RPMI8226 (cell line): ENCODE measurements at places on chromosomes 6 and 20.
A peak's percentile ranks its signal among the peaks of the same experiment; 100 is the strongest.

DNA sequence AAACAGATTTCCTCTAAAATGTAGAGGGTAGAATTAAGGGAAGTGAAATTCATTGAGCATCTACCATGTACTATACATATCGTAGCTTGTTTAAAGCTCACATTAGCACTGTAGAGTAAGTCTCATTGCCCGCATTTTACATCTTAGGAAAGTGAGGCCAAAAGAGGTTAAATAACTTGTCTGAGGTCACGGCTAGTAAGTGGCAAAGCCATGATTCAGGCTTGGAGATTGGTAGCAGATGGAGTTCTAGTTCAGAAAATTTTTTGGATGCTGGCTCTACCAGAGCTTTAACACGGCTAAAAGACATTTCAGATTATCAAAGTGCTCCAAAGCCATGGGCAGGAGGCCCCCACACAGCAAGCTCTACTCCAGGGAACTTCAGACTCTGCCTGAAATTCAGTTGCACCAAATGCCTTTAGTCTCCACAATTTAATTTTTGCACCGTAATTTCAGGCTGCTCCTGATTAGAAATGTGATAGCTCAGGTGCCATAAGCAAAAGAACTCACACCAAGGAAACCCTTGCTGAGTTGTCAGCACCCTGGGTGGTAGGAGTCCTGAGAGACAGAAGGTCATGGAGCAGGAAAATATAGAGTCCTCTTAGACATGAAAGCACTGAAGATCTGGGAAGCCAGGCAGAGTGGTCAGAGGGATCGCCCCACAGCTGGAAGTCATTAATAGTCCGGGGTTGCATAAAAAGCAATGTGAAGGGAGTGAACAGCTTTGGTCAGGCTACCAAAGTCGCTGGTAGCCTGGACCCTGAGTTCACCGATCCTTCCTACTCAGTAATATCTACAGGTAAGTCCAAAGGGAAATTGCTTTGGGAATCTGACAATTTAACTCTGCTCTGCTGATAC, 55.2 kb upstream of the ASIP start:
- DNase-seq: no peak

GRCh38 chr20:15937179-15937578, 636.1 kb downstream of the KIF16B start:
- no peak for DNase-seq

GRCh38 chr6:12001004-12001705, 11.0 kb upstream of the HIVEP1 start:
- no peak for DNase-seq

GRCh38 chr6:169539176-169539897, 162.5 kb downstream of the WDR27 start:
- no peak for DNase-seq

GRCh38 chr20:40896814-40897700, 131.6 kb upstream of the TOP1 start:
- no peak for DNase-seq

DNA sequence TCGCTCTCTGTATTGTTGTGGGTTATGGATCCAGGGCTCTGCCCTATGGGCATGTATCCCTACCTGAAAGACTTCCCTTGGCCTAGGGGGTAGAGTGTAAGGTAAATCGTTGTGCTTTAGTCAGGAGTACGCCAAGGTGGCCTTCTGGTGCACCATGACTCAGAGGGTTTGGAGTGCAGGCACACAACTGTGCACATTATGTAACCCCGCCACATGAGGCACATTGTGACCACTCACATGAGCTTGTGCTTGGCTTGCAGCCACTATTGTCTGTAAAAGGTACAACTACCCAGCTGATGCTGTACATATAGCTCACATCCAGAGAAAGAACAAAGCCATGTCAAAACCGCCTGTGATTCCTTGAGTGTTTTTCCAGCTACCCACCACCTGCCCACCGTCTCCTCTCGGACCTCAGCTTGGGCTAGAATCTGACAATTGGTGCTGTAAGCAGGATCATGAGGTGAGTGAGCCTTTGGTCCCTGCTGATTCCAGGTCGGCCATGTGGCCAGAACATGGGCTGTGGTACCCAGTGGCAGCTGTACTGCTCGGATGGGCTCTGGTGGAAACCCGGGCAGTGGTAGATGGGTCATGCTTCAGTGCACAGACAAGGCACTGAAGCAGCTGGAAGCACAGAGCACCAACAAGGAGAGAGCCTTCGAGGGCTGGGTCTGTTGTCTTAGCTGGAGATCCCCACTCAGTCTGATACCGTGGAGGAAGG, 33.8 kb downstream of the HDDC2 start:
- no peak for DNase-seq

- no peak for DNase-seq
These were observed 64.8 kb downstream of the PPP1R3G start for GRCh38 chr6:5149891-5150290.

GRCh38 chr6:77786935-77787629, 134.2 kb downstream of the MEI4 start:
- no peak for DNase-seq

- no peak for DNase-seq
These were observed 3.2 kb downstream of the PRRT1 start for GRCh38 chr6:32148289-32149091.

DNA sequence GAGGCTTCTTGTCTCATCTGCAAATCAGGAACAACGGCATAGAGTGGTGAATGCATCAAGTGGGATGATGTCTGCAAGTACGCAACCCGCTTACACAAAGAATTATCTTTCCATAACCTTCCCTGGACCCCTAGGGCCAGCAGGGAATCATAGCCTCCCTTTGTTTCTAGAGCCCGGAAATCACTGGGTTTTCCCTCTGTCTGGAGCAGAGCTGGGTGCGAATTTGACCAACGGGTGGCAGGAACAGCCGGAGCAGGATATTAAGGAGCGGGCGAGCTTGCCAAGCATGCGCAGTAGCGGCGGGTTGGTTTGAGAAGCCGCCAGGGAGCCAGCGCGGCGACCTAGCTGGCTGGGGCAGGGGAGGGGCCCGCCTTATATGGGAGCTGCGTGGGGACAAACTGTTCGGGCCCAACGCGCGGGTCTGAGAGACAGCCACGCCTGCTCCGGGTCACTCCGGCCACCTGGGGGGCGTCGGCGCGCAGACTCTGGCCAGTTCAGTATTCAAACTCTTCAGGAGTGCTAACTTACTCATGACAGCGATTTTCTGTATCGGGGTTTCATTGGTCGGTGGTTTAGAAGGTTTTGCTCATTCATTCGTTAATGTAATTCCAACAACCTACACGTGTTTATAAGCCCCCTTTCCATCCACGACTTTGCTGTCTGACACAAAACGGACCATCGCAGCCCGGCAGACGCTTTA, 1.6 kb upstream of the KIF16B start:
- peak; percentile 81 for DNase-seq

DNA sequence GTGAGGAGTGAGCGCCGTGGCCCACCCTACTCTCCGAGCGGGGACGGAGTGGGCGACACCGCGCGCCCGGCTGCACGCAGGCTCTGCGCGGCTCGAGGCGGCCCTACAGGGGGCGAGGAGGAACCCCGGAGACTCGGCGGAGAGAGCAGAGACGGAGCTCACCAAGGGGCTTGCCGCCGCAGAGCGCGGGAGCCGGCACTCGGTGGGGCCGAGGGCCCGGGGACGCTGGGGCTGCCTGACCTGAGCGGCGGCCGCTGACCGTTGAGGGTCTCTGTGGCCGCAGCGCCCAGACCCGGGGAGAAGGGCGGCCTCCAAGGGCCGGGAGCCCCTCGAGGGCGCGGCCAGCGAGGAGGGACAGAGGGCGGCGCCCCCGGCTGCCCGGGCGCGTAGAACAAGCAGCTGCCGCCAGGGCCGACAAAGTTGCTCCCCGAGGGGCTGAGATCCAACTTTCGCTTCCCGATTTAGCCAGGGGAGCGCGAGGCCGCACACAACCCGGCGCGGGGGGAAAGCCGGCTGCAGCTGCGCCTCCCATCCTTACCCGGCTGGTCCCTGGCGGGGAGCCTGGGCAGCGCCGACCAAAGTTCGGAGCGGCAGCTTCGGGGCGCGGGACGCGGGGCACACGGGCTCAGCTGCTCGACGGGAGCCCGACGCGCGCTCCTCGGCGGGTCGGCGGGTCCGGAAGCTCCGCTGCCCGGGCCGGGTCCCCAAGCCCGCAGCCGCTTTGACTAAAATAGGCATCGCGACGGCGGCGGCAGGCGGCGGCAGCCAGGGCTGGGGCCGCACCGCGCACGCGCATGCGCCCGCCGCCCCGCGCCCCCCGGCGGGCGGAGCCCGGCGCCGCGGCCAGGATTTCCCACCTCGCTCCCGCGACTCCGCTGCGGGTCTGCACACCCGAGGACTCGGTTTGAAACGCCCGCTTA, 43.1 kb downstream of the POPDC3 start:
- peak; percentile 69 for DNase-seq

- no peak for DNase-seq
These were observed 97.9 kb downstream of the SULF2 start for GRCh38 chr20:47687095-47687987.

- DNase-seq: no peak
These were observed 189.7 kb downstream of the PACRG start for GRCh38 chr6:162917506-162917905.

DNA sequence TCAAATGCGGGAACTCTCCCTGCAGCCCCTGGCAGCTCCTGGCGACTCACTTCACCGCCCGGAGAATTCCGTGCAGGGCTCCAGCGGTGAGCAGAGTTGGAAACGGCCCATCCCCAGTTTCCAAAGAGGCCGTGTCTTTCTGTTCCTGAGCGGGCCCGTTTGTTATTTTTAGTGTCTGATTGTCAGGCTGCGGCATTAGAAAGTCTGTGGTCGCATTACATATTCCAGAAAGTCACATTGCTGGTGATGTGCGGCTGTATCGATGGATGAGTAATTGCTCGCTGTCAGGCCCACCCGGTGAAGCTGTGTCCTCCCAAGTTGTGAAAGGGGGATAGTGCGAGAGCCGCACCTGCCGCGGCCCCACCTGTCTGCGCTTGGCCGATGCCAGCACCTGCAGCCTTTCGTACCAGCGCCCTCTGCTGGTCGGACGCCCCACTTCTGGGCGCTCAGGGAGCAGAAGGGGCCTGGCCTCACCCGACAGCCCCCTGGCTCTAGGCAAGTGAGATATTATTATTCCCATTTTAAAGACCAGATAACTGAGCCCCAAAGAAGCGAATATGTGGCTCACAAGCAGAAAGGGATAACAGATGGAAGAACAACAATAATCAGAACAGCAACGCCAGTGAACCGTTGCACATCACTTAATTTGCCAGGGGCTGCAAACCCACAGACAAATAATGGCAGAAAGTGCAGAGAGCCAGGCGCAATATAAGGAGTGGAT, 244.9 kb downstream of the TSHZ2 start:
- peak; percentile 80 for DNase-seq

GRCh38 chr6:22072949-22073348, 223.9 kb downstream of the PRL start:
- no peak for DNase-seq

GRCh38 chr6:30613251-30614043, 3.6 kb downstream of the PPP1R10 start:
- no peak for DNase-seq

GRCh38 chr20:52985687-52986086, 13.5 kb downstream of the TSHZ2 start:
- DNase-seq: no peak

GRCh38 chr6:161443848-161444247, 170.0 kb upstream of the AGPAT4 start:
- no peak for DNase-seq

DNA sequence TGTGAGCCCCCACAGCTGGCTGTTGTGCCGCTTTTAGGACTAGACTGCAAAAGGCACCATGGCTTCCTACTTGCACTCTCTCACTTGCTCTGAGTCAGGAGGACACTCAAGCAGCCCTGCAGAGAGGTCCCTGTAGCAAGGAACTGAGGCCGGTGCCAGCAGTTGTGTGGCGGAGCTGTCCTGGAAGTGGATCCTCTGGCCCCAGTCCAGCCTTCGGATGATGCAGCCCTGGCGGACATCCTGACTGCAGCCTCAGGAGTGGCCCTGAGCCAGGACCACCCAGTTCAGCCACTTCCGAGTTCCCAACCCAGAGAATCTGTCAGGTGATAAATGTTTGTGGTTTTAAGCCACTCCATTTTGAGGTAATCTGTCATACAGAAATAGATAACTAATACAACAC, 17.5 kb downstream of the CTCFL start:
- no peak for DNase-seq

DNA sequence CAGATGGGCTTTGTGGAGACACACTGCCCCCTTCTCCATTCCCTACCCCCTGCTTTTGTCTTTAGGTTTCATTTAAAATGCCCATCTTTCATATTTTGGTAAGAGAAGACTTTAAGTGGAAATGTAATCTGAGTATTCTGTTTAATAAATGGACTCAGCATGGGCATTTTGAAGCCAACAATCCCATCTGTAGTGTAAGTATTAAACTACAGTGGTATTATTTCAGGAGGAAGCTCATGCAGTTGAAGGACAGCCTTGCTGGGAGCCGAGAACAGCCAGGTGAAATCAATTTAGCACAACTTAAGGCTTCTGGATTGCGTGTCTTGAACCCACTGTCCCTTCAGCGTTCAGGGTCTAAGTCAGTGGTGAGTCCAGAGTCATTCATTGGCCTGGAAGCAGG, 63.5 kb downstream of the AKAP12 start:
- no peak for DNase-seq

GRCh38 chr6:91438570-91438969, 851.7 kb upstream of the MAP3K7 start:
- DNase-seq: no peak

GRCh38 chr6:129863664-129864063, 2.5 kb upstream of the TMEM244 start:
- no peak for DNase-seq

GRCh38 chr20:63009045-63009961, 2.5 kb upstream of the BHLHE23 start:
- peak; percentile 91 for DNase-seq

- no peak for DNase-seq
These were observed 35.3 kb downstream of the METTL24 start for GRCh38 chr6:110322874-110323242.

- DNase-seq: no peak
These were observed 150.7 kb downstream of the RIMS1 start for GRCh38 chr6:72037006-72037405.

DNA sequence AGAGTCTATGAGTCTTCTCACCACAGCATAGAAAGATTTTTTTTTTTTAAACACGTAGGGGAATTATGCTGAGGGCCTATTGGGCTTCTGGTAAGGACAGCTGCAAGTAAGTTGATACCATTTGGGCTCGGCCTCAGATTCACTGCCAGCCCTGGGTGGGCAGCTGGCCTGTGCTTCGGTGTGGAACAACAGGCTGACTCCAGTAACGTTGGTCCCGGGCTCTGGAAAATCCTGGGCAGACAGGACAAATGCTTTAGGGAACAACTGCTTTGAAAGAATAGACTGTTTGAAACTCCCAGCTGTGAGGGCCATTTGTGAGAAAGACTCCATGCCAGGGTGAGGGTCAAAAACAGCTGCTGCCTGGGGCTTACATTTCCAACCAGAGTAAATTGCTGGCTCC, 366.5 kb downstream of the QKI start:
- no peak for DNase-seq
